ENCODE measurements at places on chromosomes 7 and 10.
A peak's percentile ranks its signal among the peaks of the same experiment; 100 is the strongest.

DNA sequence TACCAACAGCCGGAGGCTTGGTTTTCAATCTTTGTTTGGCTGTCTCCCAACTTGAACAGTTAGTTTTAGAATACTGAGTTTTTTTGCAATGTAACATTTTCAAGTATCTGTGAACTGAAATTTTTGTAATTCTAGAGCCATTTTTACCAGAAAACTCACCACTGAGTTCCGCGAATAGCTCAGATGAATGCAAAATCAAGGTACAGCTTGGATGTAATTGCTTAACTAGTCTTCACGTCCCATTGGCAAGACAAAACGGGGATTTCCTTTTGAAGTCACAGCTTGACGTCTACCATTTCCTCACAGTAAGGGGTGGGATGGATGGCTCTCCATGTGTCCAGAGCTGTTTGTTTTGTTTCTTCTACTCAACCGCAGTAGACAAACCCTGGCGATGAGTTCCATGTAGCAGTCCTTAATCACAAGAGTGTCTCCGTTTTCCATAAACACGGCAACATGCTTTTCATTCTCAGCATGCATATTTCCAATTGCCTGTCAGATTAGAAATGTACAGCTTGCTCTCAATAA, 55.8 kb upstream of the FGFR2 start:
- no peak for DNase-seq

GRCh38 chr10:120514035-120514620, 57.1 kb downstream of the PLPP4 start:
- DNase-seq, result peak; percentile 40

DNA sequence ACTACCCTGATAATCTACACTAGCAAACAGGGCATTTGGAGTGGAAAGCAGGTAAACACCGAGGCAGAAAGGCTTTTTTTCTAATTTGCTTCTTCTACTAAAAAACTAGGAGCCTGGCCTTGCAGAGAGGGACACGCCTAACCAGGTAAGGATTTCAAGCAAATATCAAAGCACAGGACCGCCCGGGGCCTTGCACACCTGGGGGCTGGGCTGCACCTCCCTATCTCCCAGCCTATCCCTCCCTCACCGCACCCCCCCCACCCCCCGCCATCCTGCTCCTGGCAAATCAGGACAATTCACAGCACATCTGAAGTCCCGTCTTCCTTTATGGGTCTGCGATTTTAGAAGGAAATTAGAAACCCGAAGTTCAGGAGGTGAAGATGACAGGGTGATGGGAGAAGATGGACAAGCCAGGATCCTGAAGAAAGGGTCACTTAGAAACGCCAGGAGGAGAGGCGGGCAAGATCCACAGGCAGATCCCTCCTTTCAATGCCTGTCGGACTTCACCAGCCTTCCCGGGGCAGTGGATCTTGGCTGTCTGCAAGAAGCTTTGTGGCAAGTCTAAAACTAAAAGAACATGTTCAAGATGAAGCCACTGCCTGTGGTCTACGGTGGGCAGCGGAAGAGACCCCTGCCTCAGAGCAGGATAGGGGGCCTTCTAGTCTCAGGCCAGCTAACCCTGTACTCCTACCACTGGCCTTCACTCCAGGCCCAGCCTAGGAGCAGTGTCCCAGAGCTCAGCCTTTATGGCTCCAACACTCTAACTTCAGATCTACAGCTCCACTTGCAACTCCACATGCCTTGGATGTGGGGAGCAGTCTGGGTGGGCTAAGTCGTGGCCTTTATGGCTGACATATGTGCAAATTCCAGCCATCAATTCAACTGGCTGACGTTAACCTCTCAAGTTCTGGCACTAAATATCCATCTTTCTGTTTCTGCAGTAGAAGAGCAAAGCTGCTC, 43.9 kb downstream of the TNS3 start:
- no peak for DNase-seq

DNA sequence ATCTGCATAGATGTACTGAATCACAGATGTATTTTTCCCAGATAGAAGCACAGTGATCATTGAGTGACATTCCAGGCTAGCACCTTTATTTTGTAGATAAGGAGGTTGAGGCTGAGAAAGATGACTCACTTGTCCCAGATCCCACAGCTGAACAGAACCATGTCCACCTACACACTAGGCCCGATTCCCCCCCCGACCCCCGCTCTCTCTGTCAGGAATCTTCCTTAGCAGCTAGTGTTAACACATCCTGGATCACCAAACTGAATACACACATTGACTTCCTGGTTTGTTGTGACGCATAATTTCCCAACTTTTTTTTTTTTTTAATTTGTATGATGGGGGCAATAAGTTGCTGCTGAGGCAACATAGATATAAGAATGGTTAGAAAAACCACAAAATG, 5.2 kb downstream of the SFMBT2 start:
- DNase-seq, result no peak

- DNase-seq, result no peak
Measured at GRCh38 chr7:128672927-128673517, 930 bp downstream of the GARIN1A start.

DNA sequence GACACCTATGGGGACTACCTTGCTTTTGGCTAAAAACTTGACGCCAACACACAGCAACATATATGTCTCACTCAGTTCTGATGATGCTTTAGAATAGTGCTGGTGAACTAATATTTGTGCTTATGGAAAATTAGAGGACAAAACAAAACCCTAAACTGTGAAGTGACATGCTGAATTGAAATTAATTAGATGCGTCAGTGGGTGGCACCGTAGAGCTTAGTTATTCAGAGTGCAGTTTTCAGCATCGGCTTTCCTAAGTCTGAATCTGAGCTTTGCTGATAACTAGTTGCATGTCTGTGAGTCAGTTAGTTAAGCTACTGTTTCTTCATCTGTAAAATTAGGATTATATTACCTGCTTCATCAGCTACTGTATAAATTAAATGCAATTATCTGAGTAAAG, 245.0 kb upstream of the SORCS1 start:
- DNase-seq, result peak; percentile 6

GRCh38 chr7:44665531-44666213, 59.2 kb downstream of the OGDH start:
- peak; percentile 86 for DNase-seq

DNA sequence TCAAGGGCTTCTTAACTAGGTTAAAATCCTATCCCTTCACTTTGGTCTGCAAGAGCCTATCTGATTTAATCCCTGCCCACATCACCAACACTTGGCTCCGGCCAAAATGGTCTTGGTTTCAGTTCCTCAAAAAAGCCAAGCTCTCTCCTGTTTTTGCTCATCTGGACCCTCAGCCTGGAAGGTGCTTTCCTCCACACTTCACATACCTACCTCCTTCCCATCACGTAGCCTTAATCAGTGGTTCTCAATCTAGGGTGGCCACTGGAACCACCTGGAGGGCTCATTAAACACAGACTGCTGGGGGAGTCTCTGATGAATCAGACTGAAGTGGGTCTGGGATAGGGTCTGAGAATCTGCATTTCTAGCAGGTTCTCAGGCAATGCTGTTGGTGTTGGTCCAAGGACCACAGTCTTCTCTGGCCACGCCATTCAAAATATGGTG, 227.0 kb upstream of the AOAH start:
- no peak for DNase-seq

- no peak for DNase-seq
Measured at GRCh38 chr10:80609331-80609730, 71.6 kb downstream of the SH2D4B start.

DNA sequence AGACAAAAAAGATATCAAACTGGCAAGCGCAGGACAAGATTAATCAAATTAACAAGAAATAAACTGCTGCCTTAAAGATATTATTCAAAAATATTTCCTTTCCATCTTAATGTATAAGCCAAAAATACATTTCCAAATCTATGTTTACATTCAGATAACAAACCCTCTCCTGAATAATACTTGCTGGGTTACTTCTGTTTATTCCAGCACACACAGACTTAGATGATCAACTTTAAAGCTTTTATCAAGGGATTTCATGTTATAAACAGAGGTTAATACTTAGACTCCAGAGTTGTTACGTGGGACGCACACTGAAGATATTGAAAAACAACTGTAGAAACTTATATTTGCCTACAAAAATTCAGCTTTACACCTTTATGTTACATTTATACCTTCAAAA, 33.6 kb downstream of the LMOD2 start:
- DNase-seq, result no peak

DNA sequence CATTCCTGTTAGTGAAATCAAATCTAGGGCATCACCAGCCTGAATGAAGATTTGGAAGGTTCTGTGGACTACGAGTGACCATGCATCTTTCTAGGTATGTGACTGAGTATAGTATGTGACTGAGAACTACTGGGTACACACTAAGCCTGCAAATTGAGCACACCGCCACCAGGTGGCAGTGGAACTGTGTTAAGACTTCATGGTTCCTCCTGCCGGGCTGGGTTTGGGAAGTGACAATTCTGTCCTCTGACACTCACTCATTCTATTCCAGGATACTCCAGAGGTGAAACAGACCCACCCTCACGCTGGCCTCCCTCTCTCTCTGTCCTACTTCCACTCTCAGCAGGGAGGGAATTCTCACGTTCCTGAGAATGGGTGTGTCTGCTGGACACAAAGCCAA, 84.0 kb upstream of the TMEM248 start:
- no peak for DNase-seq

DNA sequence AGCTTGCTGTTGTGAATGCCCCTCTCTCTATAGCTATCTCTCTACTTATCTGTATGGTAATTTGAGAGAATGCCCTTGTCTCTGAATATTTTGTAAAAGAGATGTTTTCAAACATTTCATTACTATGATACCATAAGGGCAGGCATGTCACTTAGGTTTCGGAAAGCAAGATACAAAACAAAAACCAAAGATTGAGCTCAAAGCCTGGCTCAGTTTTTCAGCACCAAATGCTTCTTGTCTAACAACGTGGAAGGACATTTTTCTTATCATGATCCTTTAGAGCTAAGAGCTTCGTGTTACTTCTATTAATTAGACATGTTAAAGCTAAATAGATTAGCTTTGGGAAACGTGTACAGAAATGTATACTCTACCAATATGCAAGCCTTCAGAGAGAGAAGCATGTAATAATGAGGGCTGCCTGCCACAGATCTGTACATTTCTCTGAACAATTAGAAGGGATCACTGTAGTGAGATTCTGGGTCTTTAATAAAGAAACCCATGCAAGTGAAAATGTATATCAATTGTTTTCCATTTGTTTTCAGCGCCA, 148.9 kb downstream of the ARID5B start:
- DNase-seq, result no peak
